Effector CD4-positive, alpha-beta T cell (primary cell): ENCODE measurements at places on chromosomes 13 and 19.

GRCh38 chr19:50312967-50313811, 16.0 kb downstream of the KCNC3 start:
- DNase-seq = no peak

DNA sequence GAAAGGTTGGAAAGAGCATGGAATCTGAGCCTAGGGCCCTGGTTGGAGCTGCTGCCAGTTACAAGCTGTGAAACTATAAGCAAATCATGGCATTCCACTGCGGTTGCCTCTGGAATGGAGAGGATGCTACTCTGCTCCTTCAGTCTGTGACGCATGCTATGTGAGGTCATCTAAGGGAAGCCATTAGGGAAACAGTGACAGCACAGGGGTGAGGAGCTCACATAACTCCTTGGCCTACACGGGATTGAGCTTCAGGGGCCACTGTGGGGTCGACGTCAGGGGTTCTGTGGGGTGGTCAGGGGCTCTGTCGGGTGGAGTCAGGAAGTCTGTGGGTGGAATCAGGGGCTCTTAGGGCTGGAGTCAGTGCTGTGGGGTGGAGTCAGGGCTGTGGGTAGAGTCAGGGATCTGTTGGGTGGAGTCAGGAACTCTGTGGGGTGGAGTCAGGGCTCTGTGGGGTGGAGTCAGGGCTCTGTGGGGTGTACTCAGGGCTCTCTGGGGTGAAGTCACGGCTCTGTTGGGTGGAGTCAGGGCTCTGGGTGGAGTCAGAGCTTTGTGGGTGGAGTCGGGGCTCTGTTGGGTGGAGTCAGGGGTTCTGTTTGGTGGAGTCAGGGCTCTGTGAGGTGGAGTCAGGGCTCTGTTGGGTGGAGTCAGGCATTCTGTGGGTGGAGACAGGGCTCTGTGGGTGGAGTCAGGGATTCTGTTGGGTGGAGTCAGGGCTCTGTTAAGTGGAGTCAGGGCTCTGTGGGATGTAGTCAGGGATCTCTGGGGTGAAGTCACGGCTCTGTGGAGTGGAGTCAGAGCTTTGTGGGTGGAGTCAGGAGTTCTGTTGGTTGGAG, 35.8 kb upstream of the MEDAG start:
- DNase-seq = no peak

DNA sequence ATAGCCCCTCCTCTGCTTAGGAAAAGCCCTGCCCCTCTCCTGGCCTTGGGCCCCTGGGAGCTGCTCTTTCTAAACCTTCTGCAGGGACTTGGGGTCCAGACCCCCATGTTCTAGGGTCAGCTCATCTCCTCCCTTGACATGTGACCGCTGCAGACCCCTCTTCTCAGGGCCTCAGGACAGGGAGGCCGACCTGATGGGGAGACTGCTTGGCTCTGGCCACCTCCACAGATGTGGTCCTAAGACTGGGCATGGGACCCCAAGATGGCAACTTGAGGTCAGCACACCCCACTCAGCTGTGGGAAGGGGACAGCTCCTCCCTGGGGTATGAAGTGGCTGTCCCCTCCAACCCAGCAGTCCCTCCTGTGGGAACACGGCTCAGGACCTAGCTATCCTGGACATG, 3.9 kb upstream of the SIX5 start:
- no peak for DNase-seq

- DNase-seq = peak; percentile 53
Observed at GRCh38 chr19:32675720-32676185, at the start of gene RGS9BP. RGS9BP (plus strand) TSS chr19:32675848; CDS start chr19:32676264, 416 bp downstream.

DNA sequence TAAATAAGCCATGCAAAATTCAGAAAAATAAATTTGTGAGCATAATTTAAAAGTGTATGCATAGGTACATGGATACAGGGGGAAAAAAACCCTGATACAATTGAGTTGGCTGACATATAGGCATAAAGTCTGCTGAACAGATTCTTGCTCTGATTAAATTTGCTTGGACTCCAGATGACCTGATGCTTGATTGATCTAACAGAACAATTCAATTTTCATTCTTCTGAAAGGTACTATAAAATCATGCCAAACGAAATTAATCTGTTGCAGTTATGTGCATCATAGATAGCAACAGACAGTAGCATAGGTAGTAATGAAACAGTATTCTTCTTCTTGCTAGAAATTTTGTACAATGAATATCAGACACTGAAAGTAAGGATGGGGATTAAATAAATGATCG, 578.2 kb upstream of the SLITRK6 start:
- DNase-seq = no peak

- DNase-seq = no peak
Observed at GRCh38 chr13:90872491-90873025, 474.9 kb upstream of the MIR17HG start.

DNA sequence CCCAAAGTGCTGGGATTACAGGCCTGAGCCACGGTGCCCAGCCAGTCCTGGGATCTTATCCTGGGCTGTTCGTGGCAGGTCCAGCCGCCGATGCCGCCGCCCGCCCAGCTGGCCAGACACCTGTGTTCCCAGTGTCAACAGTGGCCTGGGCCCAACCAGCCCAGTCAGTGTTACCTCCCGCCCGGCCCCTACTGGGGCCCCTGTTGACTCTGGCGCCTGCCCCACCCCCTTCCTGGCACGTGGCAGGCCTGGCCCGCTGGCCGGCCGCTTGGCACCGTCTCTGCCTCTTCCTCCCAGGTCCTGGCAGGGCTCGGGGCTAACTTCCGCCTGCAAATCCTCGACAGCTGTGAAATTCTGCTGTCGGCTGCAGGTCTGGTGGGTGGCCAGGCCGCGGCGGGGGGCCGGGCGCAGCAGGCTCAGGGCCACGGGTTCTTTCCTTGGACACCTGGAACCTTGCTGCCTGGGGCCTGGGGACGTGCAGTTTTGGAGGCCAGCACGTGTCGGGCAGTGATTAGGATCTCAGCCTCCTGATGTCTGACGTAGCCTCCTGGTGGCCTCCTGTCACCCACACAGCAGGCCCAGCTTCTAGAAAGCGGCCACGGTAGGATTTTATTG, 9.1 kb downstream of the ARID3A start:
- DNase-seq = no peak

- DNase-seq = no peak
Observed at GRCh38 chr19:16522559-16523377, 19.5 kb downstream of the CHERP start.

DNA sequence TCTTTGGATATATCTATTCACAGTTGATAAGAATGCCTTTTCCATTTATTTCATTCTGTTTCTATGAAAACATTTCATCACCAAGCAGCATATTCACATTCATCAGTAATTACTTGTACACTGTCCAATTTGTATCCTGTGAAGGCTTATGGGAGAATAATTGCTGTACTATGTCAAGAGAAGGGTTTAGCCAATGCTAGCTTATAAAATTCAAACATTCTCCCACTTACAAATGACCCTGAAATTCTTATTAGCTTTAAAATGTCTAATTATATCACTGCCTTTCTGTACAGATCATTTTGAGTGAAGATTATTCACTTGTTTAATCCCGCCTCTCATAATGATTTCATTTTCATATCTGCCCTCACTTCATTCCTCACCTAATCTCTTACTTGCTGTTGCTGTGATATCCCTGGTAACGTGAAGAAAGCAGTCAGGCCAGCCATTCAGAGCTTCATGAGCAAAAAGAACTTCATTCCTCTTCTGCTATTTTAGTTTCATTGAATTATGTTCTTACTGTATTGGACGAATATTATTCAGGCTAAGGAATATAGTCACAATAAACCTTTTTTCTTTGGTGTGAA, 778.7 kb downstream of the OLFM4 start:
- DNase-seq = no peak

GRCh38 chr13:29195456-29195855, 375.3 kb downstream of the MTUS2 start:
- DNase-seq = no peak

DNA sequence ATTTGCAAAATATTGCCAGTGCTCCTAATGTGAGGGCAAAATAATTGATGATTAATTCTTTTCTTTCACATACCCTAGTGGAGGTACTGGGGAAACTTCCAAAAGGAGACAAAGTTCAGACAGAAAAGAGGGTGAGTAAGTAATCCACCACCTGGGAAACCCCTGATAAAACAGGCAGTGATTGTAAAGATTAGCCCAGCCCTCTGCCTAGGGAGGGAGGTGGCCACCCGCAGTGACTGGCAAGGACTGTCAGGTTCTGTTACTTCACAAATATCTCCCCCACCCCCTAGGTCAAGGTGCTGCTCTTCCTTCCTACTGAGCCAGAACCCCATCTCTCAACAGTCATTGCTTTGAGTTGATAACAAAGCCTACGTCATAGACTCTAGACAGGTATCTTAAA, 239.7 kb downstream of the DNAJC15 start:
- no peak for DNase-seq

DNA sequence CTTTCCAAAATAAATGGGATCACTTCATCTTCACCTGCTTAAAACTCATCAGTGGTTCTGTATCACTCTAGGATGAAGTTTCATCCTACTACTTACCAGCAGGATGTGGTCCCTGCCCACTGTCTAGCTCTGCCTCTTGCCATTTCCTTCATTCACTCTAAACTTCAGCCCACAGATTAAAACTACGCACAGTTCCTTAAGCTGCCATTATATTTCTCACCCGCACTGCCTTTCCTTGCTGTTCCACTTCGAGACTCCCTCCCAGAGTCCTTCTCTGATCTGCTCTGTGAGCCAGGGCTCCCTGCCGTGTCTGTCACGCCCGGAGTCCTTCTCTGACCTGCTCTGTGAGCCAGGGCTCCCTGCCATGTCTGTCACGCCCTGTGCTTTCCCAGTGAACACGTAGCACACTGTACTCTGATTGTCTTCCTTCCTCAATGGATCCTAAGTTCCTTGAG, 52.0 kb upstream of the NPAS1 start:
- DNase-seq = peak; percentile 16

- DNase-seq = peak; percentile 59
Observed at GRCh38 chr19:41706741-41707501, 1.5 kb upstream of the CEACAM5 start.

GRCh38 chr13:76936763-76937162, 11.5 kb upstream of the ACOD1 start:
- no peak for DNase-seq

- peak; percentile 4 for DNase-seq
Observed at GRCh38 chr19:6161271-6161850, 25.9 kb downstream of the ACSBG2 start.

DNA sequence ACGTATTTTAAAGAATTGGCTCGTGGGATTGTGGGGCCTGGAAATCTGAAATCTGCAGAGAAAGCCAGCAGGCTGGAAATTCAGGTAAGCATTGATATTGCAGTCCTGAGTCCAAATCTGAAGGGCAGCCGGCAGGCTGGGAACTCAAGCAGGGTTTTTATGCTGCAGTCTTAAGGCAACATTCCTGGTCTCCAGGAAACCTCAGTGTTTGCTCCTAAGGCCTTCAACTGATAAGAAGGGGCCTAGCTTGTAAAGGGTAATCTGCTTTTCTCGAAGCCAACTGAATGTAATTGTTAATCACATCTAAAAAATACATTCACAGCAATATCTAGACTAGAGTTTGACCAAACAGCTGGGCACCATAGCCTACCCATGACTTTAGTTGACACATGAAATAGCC, 154.4 kb downstream of the EFNB2 start:
- DNase-seq = no peak

DNA sequence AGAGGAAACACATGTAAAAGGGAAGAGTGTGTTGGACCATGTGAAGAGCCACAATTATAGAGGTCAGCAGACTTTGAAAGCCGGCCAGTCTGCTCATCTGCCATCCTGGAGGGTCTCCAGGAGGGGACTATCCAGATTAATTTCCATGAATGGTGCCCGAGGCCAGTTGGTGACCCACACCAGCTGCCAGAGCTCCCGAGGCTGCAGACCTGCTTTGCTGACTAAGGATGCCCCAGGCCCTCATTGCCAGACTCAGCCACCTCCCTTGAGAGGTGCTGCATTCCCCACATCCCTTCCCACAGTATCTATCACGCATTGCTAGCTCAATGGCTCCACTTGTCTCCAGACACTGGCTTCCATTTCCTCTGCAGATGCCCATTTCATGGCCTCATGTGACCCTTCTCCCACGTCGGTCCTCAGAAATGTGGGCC, 110.3 kb downstream of the NALCN start:
- no peak for DNase-seq

DNA sequence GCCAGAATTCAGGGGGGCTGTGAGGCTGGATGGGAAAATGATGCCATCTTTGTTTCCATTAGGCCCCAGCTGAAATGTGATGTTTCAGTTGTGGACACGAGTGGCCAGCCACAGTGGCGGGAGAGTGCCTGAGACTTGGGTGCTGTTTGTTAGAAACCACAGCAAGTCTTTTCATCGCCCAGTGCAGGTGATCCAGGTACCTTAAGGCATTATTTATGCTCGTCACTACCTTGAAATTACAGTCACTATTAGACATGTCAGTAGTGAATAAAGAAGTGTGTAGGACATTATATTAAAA, 82.5 kb upstream of the TM9SF2 start:
- no peak for DNase-seq

DNA sequence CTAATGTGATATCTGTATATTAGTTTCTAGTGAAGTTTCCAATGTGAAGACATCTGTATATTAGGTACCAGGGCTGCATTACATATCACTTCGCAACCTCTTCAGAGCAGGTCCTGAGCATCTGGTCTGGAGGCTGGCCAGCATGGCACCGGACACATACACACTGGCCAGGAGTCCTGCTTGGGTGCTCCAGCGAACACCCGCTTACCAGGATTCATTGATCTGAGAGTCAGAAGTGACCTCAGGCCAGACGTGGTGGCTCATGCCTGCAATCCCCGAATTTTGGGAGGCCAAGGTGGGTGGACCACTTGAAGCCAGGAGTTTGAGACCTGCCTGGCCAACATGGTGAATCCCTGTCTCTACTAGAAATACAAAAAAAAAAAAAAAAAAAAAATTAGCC, 93.0 kb upstream of the IRS2 start:
- no peak for DNase-seq

GRCh38 chr13:88217372-88217771, 546.2 kb downstream of the SLITRK5 start:
- DNase-seq = no peak

DNA sequence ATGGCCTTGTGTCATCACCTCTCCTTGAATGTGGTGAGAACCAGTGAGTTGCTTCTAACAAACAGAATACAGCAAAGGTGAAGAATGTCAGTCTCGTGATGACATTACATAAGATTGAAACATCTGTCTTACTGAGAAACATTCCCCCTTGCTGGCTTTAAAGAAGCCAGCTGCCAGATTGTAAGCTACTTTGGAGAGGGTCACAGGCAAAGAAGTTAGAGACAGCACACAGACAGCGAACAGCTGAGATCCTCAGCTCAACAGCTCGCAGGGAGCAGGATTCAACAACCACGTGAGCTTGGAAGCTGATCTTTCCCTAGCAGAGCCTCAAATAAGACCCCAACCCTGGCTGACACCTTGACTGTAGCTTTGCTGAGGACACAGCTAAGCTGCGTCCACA, 367.9 kb downstream of the LIG4 start:
- DNase-seq = no peak

- no peak for DNase-seq
Observed at GRCh38 chr13:44211286-44211685, 162.3 kb upstream of the SERP2 start.

GRCh38 chr19:41755328-41755913, at the start of gene CEACAM6:
CEACAM6 (plus strand) TSS chr19:41755530; CDS start chr19:41755639, 109 bp downstream.
- DNase-seq = no peak

DNA sequence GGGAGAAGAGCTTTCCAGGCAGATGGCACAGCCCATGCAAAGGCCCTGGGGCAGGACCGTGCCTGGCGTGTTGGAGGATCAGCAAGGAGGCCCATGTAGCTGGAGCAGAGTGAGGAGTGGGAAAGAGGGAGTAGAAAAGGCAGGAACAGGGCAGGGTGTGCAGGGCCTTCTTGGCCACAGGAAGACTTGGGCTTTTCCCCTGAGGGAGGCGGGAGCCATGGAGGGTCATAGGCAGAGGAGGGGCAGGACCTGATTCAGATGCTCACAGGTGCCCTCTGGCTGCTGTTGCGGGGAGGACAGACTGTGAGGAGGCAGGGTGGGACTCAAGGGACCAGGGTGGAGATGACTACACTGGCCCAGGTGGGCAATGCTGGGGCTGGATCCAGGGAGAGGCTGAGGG, 13.8 kb upstream of the PTPRS start:
- DNase-seq = no peak
